Activated naive CD8-positive, alpha-beta T cell treated with anti-CD3 and anti-CD28 coated beads, Interleukin-2, amount 50 U/mL, for 24 hours (primary cell): ENCODE measurements at places on chromosomes 1 and 21.

GRCh38 chr21:44426663-44427191 lies 28.6 kb upstream of the LRRC3 start:
- DNase-seq, result no peak

DNA sequence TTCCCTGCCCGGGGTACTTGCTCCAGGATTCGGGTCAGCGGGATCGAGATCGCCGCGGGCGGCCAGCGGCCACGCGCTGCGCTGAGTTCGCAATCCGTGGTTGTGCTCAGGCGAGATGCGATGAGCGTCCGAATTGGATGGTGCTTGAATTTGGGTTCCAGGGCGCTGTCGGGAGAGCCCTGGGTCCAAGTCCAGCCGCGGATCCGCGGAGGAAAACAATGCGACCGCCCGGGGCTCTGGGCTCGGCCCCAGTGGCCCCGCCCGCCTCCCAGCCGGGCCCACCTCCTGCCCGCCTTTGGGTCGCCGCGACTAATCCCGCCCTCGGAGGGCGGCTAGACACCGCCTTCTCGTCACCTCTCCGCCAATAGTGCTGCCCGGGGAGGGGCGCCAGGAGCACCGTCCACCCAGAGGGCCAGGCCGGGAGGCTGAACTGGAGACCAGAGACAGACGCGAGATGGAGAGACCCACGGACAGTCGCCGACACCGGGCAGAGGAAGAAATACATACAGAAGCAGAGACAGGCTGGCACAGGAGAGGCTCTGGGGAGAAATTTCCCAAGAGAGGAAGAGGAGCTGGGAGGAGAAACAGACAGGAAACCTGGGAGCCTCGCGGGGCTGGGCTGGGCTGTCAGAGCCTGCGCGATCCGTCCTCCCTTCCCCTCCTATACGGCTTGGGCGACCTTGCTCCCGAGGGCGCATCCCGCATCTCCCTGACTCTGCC lies at the start of gene SEMA6C:
SEMA6C (minus strand) TSS at position 220 of the 720 bp plus-strand sequence. CDS start 4,010 bp downstream, outside the sequence.
- DNase-seq, result peak; percentile 89

DNA sequence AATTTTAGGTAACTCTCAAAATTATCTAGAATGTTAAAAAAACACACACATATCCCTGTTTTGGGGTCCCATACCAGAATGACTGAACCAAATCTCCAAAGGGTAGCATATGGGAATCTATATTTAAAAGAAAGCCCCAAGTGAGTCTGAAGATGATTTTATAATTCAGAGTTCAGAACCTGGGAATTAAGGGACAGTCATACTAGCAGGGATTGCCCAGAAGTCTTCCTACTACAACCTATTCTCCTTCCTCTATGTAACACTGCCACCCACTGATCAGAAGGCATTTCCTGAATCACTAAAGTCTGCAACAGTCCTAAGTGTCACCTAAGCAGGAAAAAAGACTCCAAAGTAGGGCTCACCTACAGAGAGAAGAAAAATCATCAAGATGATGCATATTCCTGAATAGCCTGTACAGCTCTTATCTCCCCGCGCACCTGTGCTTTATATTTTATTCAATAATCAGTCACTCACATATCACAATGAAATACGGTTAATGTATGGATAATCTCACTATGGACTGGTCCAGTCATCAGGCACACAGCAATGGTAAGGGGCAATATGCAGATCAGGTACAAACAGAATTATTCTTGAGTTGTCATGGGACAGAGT lies 4.9 kb downstream of the RGS1 start:
- no peak for DNase-seq

DNA sequence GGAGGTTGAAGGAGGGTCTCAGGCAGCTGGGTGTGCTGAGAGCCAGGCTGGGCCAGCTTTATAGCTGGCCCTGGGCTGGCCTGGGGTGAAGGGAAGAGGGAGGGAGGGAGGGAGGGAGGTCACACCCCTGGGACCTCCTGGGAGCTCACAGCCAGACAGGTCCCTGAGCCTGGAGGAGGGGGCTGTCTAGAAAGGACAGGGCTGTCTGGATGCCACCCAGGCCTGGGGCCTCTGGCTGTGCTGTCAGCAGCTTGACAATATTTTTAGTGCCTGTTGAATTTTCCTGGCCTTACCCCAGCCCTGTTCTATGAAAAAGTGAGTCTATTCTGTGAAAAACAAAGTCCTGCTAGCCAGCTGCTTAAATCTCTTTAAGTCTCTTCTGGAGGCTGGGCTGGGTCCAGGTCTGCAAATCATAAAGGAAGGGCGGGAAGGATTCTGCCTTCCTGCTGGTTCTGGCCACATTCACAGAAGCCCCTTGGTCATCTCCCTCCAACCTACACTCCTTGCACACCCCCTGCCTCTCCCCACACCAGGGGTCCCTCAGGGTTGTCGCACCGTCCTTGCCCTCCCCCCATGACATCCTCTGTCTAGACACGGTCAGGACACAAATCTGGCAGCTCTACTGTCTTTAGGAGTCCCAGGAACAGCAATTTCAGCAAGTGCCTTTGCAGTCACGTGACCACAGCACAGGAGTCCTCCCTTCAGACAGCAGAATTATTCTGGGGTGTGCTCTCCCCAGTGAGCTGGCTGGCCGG lies at the start of gene LEFTY2:
LEFTY2 (minus strand) TSS at position 34 of the 755 bp plus-strand sequence. CDS start 80 bp downstream, outside the sequence.
- no peak for DNase-seq

DNA sequence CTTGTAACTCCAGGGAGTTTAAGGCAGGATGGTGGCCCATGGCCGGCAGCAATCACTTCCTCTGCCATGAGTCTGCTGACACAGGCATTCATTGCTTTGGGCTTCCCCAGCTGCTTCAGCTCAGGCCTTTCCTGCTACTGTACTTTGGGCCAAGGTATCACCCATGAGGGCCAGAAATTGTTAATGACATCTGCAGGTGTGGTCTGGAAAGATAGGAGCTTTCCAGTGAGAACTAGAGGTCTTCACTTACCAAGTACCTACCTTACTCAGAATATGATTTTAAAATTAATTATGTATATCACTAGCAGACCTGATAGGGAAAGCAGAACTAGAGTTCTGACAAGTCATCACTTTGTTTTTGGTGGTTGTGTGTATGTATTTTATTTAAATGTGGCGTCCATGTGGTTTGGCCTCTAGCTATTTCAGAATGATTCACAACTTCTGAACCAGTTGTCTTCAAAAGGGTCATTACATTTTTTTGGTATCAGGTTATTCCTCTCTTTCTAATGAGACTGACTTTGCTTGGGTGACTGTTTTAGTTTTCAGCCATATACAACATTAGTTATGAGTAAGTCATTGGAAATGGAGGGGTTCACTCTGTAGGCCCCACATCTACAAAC lies 2.7 kb downstream of the RGL1 start:
- no peak for DNase-seq

- no peak for DNase-seq
These were observed 96.5 kb downstream of the USP25 start for GRCh38 chr21:15826147-15826780.

- peak; percentile 71 for DNase-seq
These were observed at the start of gene RCC2 for GRCh38 chr1:17439250-17440073. Gene RCC2 (minus strand): TSS chr1:17439677. CDS start chr1:17438514, 1,163 bp downstream.

DNA sequence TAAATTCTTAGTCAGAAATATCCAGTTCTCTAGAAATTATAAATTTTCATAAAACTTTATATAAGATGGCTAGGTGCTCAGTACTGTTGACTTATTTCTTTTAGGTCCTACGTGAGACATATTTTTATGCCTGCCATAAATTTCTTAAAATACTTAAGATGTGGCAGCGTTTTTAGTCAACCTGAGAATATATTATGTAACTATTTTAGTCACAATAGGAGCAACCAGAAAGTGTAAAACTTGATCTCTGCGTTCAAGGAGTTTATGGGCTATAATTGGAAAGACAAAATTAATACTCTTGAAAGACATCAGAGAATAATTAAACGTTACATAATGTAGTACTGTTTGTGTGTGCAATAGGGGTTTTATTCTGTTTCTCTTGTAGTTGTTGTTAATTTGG lies 24.1 kb upstream of the PGM1 start:
- DNase-seq, result no peak

GRCh38 chr21:34550182-34550799 lies 38.3 kb upstream of the KCNE1 start:
- DNase-seq, result no peak

DNA sequence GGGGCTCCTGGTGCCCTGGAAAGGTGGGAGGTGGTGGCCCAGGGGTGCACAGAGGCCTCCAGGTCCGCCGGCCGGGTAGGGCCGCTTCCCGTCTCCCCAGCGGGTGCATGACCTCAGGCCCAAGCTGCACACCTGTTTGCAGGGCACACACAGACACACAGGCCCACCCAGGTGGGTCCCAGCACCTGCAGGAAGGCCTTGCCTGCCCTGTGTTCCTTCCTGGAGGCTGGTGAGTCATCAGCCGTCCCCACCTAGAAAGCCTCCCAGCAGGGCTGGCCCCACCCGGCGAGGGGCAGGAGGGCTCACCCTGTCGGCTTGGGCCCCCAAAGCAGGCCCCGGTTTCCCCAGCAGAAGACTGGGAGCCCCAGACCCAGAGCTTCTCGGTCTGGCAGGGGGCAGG lies 23.6 kb upstream of the TTLL10 start:
- no peak for DNase-seq

DNA sequence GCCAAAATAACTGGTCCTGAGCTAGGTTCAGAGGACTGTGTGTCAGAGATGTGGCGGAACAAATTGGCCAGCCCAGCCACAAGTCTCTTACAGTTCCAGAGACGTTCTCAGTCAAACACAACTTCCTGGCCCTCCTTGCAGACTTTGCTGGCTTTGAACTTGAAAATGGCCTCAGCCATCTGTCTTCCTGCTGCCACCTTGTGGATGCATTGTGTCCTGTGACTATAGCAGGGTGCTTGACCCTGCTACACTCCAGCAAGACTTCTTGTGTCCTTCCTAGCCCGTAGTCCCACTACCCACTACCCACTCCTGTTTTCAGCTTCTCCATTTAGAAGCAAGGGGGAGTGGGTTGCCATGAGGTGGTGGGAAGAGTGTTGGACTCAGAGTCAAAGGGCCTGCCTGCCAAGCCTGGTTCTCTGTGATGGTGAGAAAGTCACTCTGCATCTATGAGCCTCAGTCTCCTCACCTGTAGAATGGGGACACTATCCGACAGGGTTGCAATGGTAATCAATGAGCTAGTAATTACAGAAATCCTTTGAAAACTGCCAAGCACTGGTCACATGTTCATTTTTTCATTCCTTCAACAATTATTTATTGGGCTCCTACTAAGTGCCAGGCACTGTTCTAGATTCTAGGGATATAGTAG lies 109.9 kb downstream of the IGSF21 start:
- peak; percentile 2 for DNase-seq

GRCh38 chr1:159122005-159122621 lies 45.5 kb upstream of the AIM2 start:
- no peak for DNase-seq

DNA sequence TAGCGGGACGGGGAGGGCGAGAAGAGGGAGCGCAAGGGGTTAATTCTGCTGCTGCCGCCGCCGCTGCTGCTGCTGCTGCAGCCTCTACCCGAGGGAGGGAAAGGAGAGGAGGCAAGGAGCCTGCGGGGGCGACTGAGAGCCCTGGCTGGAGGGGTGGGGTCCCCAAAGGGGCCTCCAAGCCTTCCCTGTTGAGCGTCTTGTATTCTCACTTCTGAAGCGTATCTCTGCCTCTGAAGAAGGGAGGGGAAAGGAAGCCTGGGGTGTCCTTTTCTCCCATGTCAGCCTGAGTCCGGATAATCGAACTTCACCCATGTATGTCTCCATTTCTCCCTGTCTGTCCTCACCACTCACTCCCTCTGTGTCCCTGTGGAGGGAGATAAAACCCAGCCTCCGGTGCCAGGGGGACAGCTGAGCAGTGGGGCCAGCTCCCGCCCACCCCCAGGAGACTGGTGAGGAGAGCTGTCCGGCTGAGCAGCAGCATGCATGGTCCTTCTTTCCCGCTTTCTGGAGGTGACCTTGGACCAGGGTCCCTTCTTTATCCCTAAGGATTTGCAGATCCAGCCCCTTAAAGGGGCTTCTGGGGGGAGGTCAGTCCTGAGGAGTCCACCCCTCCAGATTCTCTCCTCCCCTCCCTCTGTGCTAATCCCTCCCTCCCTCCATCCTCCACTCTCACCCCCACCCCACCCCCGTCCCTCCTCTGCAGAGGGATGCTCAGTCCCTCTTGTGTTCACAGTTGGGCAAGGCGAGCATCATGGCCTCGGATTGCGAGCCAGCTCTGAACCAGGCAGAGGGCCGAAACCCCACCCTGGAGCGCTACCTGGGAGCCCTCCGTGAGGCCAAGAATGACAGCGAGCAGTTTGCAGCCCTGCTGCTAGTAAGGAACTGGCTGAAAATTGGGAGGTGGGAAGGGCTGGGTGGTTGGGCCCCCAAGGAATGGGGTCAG lies 1.0 kb downstream of the NCDN start:
- no peak for DNase-seq

GRCh38 chr21:39198800-39199199 lies 15.5 kb upstream of the PSMG1 start:
- DNase-seq, result no peak

GRCh38 chr1:8364528-8365442 lies 46.9 kb downstream of the SLC45A1 start:
- DNase-seq, result no peak

DNA sequence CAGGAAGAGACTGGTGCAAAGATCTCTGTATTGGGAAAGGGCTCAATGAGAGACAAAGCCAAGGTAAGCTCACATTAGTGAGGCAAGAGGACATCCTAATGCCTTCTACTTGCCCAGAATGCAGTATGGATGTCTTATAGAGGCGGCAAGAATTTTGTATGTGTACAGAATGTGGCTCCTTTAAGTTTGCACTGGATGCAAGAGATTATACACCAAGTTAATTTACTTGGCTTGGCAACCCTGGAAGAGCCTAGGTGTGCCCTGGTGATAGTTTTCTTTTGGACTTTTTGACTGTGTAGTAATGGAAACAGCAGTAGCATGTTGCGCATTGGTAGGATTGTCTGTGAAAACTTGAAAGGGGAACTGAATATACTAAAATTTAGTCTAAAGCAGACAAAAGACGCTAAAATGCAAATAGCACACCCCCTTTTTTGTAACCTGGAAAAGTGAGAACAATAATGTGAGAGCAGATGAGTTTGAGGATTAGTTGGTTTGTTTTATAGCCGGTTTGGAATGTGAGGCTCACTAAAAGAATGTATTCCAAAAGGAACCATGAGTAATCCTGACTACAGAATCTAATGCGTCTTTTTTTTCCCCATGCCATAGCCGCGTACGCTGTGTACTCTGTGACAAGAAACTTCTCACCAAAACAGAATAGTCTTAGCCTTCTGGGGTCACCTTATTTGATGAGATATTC lies 18.1 kb downstream of the KHDRBS1 start:
- DNase-seq, result no peak

DNA sequence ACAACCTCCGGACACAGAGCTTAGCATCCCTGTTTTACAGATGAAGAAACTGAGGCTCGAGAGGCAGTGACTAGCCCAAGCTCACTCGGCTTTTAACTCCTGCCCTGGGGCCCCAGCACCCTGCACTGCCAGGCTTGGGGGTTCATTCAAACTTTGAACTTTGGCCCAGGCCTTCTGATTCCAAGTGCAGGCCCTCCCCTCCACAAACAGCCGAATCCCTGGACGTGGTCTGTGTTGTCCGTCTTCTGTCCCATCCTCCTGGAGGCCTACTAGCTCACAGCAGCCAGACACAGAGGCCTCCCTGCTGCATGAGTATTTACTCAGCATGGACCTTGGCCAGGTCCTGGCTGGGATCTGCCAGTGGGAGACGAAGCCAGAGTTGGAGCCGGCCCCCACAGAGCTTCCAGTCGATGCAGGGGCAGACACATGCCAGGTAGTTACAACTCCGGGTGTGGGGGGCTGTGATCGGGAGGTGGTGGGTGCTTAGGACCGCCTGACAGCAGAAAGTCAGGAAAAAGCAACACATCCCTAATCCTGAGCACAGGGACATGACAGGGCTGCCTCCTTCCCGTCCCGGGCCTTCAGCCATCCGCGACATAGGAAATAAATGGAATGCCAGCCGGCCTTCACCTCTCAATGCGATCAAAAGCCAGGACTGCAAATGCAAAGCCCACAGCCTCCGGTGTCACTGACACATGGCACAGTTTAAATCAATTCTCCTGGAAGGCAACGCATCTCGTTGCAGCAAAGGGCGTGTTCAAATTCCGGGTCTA lies 7.4 kb downstream of the IFFO2 start:
- no peak for DNase-seq
